ENCODE measurements at places on chromosomes 12 and 14. TPM values are rescaled to one million over a fixed set of nuclear protein-coding genes. Genes with fewer than 3 reads are reported as not detected.

DNA sequence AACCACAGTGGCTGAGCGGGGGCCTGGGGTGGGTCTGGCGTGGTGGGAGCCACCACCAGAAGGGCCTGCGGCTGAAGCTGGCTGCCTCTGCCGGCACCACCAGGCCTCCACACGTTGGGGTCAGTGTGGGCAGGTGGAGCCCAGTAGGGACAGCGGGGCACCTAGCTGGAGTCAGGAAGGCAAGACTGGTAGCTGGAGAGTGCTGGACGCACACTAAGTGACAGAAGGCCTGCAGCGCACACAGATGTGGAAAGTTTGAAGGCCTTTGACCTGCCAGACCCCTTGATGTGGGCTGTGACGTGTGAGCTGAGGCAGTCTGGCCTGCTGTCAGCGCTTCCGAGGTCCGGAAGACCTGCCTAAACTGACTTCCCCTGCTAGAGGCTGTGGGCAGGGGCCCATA is 26.3 kb downstream of the RIN3 start:
- peaks cover 31% of the 10 kb centered on the region for H3K4me1 ChIP-seq
- H3K27me3 ChIP-seq, result no peaks in the 10 kb centered on the region
- peak overlapping the region; percentile 5 for H3K4me3 ChIP-seq
- no peak for DNase-seq
- H3K27ac ChIP-seq, result peak overlapping the region; percentile 83

CBLN3 gene
- total RNA-seq, result 1.3 TPM

DNA sequence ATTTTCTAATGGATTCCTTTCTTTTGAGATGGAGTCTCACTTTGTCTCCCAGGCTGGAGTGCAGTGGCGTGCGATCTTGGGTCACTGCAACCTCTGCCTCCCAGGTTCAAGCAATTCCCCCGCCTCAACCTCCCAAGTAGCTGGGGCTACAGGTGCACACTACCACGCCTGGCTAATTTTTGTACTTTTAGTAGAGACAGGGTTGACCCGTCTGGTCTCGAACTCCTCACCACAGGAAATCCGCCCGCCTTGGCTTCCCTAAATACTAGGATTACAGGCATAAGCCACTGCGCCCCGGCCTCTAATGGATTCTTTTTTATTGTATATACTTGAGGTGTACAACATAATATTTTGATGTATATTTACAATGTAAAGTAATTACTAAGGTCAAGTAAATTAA is 140.1 kb upstream of the SLCO1C1 start:
- H3K27ac ChIP-seq, result no peak overlapping the region
- no peak overlapping the region for H3K4me3 ChIP-seq
- no peaks in the 10 kb centered on the region for H3K27me3 ChIP-seq
- H3K4me1 ChIP-seq, result peaks cover 26% of the 10 kb centered on the region
- no peaks in the 10 kb centered on the region for H3K36me3 ChIP-seq

DNA sequence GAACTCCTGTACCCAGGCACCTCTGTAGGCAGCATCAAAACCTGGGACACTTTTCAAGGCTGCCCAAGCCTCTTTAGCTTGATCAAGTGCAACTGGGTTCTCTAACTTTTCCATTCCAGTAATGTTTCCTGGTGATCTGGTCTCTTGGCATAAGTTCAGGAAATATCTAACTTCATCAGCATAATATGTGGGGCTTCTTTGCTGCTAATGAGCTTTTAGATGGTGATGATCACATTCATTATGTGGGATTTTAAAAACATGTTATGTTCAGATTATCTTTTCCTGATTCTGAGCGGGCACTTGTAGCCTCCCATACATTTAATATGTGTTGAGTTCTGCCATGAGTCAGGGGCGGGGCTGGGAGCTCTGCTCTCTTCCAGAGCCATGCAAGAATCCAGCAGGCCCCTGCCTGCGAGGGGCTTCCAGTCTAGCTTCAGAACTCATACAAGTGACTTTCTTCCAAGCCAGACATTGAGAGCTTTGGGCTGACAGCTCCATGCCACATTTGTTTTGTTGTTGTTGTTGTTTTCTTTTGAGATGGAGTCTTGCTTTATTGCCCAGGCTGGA is 39.5 kb upstream of the RIN3 start:
- no peak overlapping the region for H3K27ac ChIP-seq
- H3K4me3 ChIP-seq, result no peak overlapping the region
- no peaks in the 10 kb centered on the region for H3K36me3 ChIP-seq
- DNase-seq, result no peak

DAO gene
- not detected for total RNA-seq

PMCH gene
- not detected for total RNA-seq

ADGRD1 gene
- 21.3 TPM for total RNA-seq

ZDHHC22 gene
- total RNA-seq, result not detected

PAX9 gene
- 0.21 TPM for total RNA-seq

GRCh38 chr12:103947871-103948555 is 17.7 kb upstream of the TDG start:
- H3K36me3 ChIP-seq, result peaks cover 68% of the 10 kb centered on the region
- H3K27me3 ChIP-seq, result no peaks in the 10 kb centered on the region
- no peak for DNase-seq
- H3K4me3 ChIP-seq, result no peak overlapping the region

DNA sequence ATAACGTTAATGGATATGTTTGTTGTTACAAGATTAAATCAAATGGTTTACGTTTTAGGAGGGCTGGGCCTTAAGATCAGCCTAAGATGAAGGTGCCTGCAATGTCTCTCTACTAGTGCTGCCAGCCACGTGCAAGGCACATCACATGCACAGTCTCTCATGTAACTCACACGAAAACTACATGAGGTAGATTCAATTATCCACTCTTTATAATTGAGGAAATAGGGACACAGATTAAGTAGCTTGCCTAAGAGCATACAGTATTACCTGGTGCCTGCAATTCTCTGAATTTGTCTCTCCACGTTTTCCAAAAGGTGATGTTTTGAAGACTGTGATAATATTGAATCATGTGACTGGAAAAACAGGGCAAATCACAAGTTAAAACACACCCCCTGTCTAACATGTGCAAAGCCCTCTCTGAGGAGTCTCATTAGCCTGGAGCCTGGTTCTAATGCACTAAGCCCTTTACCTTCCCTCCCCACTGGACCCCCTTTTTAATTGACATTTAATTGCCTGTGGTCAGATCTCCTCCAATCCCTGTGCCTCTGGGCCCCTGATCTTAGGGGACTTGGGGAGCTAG is 14.6 kb upstream of the ATP2A2 start:
- peak overlapping the region; percentile 43 for H3K27ac ChIP-seq
- peaks cover 52% of the 10 kb centered on the region for H3K4me1 ChIP-seq
- no peaks in the 10 kb centered on the region for H3K36me3 ChIP-seq

DNA sequence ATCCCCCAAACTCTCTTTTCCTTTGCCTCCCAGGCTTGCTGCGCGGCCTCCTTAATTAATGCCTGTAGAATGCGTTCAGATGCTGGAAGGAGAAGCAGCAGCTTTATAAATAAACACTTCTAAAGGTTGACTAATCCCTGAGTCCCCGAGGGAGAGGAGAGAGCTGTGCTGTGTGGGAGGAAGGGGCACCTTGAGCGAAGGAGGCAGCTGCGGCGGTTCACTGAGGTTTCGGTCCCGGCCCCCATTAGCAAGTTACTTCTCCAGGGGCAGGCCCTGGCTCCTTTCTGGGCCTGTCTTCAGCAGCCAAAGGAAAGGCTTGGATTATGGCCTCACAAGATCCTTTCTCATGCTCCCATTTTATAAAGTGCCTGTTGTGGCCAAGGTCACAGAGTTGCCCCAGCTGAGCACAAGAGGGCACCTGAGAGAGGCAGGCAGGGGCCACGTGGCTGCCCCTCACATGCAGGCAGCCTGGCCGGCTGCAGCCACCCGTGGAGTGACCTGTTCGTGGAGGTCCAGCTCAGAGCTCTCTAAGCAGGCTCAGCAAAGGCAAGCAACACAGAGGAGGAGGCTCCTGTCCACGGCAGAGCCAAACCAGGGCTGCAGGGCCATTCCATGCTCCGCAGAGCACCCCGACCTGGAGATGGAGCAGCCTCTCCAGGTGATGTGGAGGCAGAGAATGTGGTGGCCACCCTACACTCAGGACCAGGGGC is 15.0 kb upstream of the CACNA2D4 start:
- H3K27me3 ChIP-seq, result no peaks in the 10 kb centered on the region
- no peak overlapping the region for H3K4me3 ChIP-seq
- H3K4me1 ChIP-seq, result peaks cover 74% of the 10 kb centered on the region
- no peak for DNase-seq

- no peak overlapping the region for H3K27ac ChIP-seq
- DNase-seq, result no peak
- H3K36me3 ChIP-seq, result no peaks in the 10 kb centered on the region
- no peak overlapping the region for H3K4me3 ChIP-seq
Measured at GRCh38 chr12:91804533-91804932, 341.1 kb downstream of the BTG1 start.

GRCh38 chr12:89695830-89696229 is 12.8 kb downstream of the ATP2B1 start:
- DNase-seq, result no peak
- H3K36me3 ChIP-seq, result no peaks in the 10 kb centered on the region
- H3K4me1 ChIP-seq, result no peaks in the 10 kb centered on the region

GRCh38 chr14:24296341-24297157 is 3.0 kb downstream of the DHRS1 start:
- H3K4me1 ChIP-seq, result peaks cover 13% of the 10 kb centered on the region
- H3K27me3 ChIP-seq, result no peaks in the 10 kb centered on the region
- DNase-seq, result peak; percentile 40
- peaks cover 19% of the 10 kb centered on the region for H3K36me3 ChIP-seq

AMN gene
- total RNA-seq, result 2.4 TPM

Data from thoracic aorta (tissue), 2 donors.